ENCODE measurements at places on chromosomes 2 and 18. TPM values are rescaled to one million over a fixed set of nuclear protein-coding genes. Genes with fewer than 3 reads are reported as not detected.
A peak's percentile ranks its signal among the peaks of the same experiment; 100 is the strongest.

Gene C2orf92
- polyA plus RNA-seq = 7.1 TPM

GRCh38 chr2:893311-893710 lies 57.3 kb upstream of the SNTG2 start:
- no peak for DNase-seq

Gene TEX44
- not detected for polyA plus RNA-seq

Gene NFATC1
- polyA plus RNA-seq = 5.5 TPM

GRCh38 chr18:58501066-58501896 lies 127.6 kb downstream of the ALPK2 start:
- DNase-seq = no peak

GRCh38 chr2:150260636-150261035 lies 226.8 kb downstream of the RND3 start:
- DNase-seq = no peak

DNA sequence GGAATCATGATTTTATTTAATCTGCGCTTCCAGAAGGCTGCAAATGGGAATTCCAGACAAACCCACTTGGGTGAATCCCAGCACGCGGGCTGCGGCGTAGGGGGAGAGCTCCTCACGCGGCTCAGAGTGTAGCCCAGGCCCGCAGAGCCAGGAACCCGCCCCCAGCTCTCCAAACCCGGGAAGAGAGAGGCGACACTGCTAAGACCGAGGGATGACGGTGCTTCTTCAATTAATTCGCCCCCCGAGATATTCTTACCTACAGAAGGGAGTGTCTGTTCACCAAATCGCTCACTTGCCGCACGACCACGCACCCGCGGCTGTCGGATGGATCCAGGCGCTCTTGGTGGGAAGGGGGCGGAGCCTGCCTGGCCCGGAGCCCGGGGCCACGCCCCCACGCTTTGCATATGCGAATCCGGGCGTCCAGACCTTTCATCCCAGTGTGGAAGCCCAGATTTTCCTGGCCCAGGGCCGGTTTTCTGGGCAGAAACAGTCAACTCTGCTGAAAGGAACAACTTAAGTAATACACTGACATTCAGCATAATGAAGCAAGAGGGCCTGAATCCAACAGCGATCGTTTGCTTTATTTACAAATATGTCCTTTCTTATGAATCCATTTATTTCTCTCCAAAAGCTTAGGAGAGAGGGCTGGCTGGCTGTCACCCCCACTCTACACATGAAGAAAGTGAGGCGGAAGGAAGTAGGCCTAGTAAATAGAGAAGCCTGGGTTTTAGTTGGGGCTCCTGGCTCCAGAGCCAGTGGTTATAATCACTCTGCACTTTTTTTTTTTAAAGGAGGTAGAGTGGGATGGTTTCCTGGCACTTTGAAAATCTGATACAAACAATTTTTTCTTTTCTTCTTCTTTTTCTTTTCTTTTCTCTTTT lies at the start of gene SLC19A3:
SLC19A3 (minus strand) TSS at position 342 of the 881 bp plus-strand sequence. CDS start 15,710 bp downstream, outside the sequence.
- peak; percentile 55 for DNase-seq

- DNase-seq = no peak
Measured at GRCh38 chr18:27860701-27861107, 316.2 kb downstream of the CDH2 start.

DNA sequence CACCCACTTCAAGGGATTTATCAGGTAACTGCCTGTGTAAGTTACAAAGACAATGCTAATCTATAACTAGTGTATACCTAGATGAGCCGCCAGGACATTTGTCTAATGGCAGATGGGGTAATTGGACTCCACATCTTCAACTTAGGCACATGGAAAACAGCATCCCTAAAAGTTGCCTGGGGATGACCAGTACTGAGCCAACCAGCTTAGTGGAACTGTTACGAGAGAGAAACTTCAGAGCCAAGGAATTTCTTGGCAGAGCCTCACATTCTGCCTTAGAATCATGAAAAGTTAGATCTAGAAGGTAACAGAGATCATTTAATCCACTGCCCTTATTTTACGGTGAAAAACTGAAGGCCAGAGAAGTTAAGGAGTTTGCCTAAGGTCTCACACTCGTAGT lies 15.5 kb upstream of the CLASP1 start:
- DNase-seq = no peak

Data from left renal pelvis (tissue), 4 donors.